ENCODE measurements at places on chromosomes 7 and 10.

GRCh38 chr10:133393401-133394063 lies 425 bp upstream of the MTG1 start:
- no peak for DNase-seq

DNA sequence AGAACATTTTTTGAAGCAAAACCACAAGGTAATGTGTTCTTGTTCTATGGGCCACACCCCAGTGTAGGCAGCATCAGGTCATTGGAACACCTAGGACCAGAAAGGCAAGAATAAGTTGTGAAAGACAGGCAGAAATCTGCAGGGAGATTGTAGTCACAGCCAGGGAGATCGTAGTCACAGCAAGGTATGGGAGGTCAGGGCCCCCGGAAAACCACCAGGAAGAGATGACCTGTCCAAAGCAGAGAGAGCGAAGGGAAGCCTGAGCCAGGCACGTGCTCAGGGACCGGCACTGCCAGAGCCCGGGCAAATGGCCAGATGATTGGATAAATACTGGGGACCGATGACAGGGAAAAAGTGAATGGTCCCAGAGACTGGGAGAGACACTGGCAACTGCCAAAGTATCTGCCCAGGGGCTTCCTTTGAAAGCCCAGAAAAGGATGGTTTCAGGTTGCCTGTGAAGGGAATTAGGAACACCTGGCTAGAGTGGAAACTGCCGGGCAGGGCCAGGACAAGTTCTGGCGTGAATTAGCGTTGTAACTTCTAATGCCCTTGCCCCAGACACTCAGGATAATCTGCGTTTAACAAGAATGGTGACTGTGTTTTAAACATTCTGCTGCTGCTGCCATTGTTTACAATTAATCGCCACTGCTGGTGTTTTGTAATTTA lies 3.9 kb upstream of the NOBOX start:
- DNase-seq, result no peak

DNA sequence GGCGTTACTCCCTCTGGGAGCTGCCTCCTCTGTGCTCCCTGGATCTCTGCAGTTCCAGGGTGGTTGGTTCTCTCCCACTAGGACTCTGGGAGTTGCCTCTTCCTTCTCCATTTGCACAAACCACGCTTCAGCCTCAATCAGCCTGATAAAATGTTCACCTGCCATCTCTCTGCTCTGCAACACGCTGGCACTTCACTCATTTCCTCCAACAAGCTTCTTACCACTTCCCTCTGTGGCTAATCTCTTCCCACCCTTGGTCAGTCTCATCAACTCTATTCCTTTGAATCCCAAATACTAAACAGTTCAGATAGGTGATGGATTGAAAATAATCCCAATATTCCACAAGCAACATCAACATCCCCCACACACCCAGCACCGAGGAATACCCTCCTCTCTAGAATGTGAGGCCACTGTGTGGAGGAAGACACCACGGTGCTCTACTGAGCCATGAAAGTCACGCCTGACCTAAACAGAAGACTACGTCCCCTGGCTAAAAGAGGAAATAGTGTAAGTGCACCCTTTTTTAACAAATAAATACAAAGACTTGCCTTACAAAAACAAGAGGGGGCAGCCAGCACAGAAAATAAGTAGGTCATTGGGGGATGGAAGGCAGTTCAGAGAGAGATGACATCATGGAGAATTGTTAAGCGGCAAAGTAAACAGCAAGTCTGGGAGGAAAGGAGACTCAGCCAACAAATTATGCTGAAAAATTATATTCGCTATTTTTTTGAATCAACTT lies 1.9 kb upstream of the FAM170B start:
- DNase-seq, result no peak

DNA sequence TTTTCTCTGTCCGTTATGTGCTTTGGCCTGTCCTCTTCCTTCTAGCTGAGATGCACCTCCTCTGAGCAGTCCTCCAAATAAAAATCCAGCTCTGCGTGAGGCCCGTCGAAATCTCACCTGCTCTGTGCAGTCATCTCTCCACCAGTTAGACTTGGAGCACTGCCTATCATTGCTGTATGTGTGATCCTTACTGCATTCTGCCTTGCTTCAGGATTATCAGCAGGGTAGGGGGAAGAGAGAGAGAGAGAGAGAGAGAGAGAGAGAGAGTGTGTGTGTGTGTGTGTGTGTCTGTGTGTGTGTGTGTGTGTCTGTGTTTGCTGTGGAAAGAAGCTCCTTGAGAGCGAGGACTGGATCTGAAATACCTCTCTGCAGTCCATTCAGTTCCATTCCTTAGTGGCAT lies 129.4 kb downstream of the CCNY start:
- no peak for DNase-seq

- no peak for DNase-seq
Observed at GRCh38 chr7:115635876-115636275, 394.7 kb downstream of the TFEC start.

DNA sequence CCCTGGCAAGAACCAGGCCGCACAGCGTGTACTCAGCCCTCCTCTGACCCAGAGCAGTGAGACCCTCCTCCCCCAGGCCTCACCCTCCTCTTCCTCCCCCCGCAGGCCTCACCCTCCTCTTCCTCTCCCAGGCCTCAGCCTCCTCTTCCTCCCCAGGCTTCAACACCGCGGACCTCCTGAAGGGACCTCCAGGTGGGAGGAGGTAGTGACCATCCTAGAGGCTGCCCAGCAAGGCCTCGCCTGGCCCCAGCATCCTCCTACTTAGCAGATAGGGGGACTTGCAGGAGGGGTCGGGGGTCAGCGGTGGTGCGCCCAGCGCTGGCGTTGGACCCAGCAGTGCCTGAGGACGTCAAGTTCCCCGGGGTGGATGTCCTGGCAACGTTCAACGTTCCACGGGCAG lies 270.8 kb downstream of the ELFN1 start:
- no peak for DNase-seq

- DNase-seq, result no peak
Observed at GRCh38 chr10:86136934-86137333, 229.7 kb downstream of the GRID1 start.
